ENCODE measurements at places on chromosomes 13 and 19.

GRCh38 chr13:89550938-89551337 is 1796.5 kb upstream of the MIR17HG start:
- no peak for DNase-seq
- H3K27me3 ChIP-seq, result no peaks in the 10 kb centered on the region
- no peaks in the 10 kb centered on the region for H3K4me1 ChIP-seq

DNA sequence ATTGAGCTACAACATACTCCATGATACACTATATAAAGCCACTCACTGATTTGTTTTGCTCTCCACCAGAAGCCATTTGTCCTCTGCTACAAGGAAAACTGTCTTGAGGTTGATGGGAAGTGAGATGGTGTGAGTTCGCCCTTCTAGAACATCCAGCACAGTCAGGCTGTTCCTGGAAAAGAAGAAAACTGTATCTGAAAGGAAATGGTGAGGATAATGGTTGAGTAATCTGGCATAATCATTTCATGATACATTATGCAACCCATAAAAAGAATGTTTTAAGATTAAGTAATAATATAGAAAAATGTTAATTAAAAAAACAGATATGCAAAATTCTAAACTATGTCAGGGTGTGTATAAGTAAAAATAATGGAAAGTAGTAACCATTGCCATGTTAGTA is 233.9 kb downstream of the RGCC start:
- no peak for DNase-seq
- no peak overlapping the region for H3K4me3 ChIP-seq
- peaks cover 25% of the 10 kb centered on the region for H3K36me3 ChIP-seq
- H3K27me3 ChIP-seq, result no peaks in the 10 kb centered on the region

- no peaks in the 10 kb centered on the region for H3K36me3 ChIP-seq
- no peak overlapping the region for H3K4me3 ChIP-seq
- no peaks in the 10 kb centered on the region for H3K27me3 ChIP-seq
- H3K27ac ChIP-seq, result no peak overlapping the region
- no peak for DNase-seq
- no peaks in the 10 kb centered on the region for H3K4me1 ChIP-seq
These were observed 1036.5 kb downstream of the SLITRK5 start for GRCh38 chr13:88707646-88708045.

GRCh38 chr19:39257227-39257626 is 8.6 kb upstream of the IFNL4 start:
- no peaks in the 10 kb centered on the region for H3K36me3 ChIP-seq
- H3K4me1 ChIP-seq, result no peaks in the 10 kb centered on the region
- H3K4me3 ChIP-seq, result no peak overlapping the region
- no peak overlapping the region for H3K27ac ChIP-seq
- no peaks in the 10 kb centered on the region for H3K27me3 ChIP-seq

DNA sequence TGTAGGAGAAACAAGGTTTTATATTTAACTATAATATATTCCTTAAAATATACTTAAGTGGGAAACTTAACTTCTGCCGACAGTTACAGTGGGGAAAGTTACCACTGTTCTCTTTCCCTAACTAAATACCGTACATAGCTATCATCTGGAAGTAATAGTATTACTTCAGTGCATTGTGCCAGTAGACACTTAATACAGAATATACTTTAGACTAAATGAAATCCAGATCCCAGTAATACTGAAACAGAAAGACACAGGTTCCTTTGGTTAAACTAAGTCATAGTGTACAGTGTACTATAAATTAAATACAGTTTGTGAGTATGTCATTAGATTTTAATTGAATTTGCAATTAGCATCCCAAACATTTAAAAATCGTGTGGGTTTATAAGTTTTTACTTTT is 107.5 kb downstream of the PCCA start:
- H3K36me3 ChIP-seq, result no peaks in the 10 kb centered on the region
- H3K27ac ChIP-seq, result no peak overlapping the region
- no peak overlapping the region for H3K4me3 ChIP-seq
- peaks cover 14% of the 10 kb centered on the region for H3K4me1 ChIP-seq

GRCh38 chr13:52925251-52925650 is 76.8 kb upstream of the PCDH8 start:
- H3K27me3 ChIP-seq, result no peaks in the 10 kb centered on the region
- no peak for DNase-seq
- no peaks in the 10 kb centered on the region for H3K4me1 ChIP-seq
- no peaks in the 10 kb centered on the region for H3K36me3 ChIP-seq
- no peak overlapping the region for H3K27ac ChIP-seq

DNA sequence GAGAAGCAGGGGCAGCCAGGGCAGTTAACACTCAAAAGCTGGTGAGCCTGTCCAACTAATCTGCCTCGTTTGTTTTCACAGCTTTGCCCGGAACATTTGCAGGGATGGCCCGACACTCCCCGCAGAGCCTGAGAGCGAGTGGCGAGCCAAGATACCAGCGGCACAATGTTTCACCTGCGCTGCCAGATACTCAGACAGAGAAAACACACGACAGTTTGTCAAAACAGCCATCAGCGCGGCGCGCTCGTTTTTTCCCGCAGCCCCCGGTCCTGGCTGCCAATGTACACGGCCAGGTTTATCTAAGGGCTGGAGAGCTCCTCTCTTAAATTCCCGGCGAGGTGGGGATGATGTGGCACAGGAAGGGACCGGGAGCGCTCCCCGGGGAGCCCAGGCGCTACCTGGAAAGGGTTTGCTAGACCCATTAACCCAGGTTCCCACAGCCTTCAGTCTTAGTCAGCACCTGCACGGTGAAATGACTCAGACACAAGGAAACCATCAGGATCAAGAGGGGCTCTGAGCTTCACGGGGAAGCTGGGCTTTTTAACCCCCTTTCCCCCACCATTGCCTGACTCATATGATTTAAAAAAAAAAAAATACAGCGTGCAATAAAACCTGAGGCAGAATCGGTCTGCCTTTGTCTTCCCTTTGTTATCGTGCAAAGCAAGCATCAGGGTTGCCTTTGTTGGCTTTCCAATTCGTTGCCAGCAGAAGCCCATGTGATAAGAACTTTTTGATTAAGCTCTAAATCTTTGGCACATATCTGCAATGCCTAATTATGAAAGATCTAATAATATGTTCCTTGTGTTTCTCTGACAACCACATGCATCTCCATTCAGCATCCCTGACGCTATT is 186.2 kb downstream of the EFNB2 start:
- H3K36me3 ChIP-seq, result no peaks in the 10 kb centered on the region
- DNase-seq, result no peak
- H3K27ac ChIP-seq, result no peak overlapping the region
- no peaks in the 10 kb centered on the region for H3K27me3 ChIP-seq
- no peak overlapping the region for H3K4me3 ChIP-seq

- no peaks in the 10 kb centered on the region for H3K36me3 ChIP-seq
- H3K4me3 ChIP-seq, result no peak overlapping the region
- H3K4me1 ChIP-seq, result no peaks in the 10 kb centered on the region
- DNase-seq, result no peak
- no peak overlapping the region for H3K27ac ChIP-seq
- no peaks in the 10 kb centered on the region for H3K27me3 ChIP-seq
These were observed 29.5 kb upstream of the ANKRD10 start for GRCh38 chr13:110944121-110944967.

DNA sequence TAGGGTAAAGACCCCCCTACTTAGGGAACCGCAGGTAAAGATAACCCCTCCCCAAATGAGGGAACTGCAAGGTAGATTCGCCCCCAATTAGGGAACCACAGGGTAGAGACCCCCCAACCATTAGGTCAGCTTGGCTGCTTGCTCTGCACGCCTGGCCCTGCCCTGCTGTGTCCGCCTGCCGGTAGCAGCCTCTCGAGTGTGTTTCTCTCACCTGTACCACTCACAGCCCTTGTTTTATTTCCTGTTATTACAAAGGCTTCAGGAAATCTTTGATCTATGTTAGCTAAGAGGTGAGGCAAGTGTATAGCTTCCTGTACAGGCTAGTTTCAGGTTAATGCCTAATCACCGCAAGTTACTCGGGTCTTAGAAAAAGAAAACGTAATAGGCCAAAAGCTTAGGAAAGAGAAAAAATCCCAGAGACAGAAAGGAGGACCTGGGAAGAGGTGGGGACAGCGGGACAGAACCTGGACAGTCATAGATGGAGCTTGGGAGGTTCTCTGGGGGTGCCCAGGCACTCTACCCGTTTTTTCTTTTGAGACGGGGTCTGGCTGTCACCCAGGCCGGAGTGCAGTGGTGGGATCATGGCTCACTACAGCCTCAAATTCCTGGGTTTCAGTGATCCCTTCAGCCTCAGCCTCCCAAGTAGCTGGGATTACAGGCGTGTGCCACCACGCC is 23.1 kb upstream of the EIF3G start:
- no peaks in the 10 kb centered on the region for H3K27me3 ChIP-seq
- no peak overlapping the region for H3K27ac ChIP-seq
- H3K36me3 ChIP-seq, result peaks cover 32% of the 10 kb centered on the region
- no peak for DNase-seq
- no peaks in the 10 kb centered on the region for H3K4me1 ChIP-seq

DNA sequence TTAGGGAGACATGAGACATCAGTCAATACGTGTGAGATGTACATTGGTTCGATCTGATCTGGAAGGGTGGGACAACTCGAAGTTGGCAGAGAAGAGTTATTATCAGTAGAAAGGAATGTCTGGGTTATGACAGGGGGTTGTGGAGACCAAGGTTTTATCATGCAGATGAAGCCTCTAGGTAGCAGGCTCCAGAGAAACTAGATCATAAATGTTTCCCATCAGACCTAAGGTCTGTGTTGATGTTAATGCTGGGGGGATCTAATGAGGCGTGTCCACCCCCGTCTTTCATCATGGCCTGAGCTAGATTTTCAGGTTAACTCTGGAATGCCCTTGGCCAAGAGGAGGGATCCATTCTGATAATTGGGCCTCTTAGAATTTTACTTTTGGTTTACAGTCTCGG is 187.0 kb upstream of the KL start:
- no peaks in the 10 kb centered on the region for H3K4me1 ChIP-seq
- no peaks in the 10 kb centered on the region for H3K36me3 ChIP-seq
- no peaks in the 10 kb centered on the region for H3K27me3 ChIP-seq

GRCh38 chr19:18292810-18293641 is 11.6 kb upstream of the JUND start:
- peak overlapping the region; percentile 63 for H3K4me3 ChIP-seq
- peaks cover 13% of the 10 kb centered on the region for H3K4me1 ChIP-seq
- no peaks in the 10 kb centered on the region for H3K27me3 ChIP-seq
- H3K27ac ChIP-seq, result peak overlapping the region; percentile 97

DNA sequence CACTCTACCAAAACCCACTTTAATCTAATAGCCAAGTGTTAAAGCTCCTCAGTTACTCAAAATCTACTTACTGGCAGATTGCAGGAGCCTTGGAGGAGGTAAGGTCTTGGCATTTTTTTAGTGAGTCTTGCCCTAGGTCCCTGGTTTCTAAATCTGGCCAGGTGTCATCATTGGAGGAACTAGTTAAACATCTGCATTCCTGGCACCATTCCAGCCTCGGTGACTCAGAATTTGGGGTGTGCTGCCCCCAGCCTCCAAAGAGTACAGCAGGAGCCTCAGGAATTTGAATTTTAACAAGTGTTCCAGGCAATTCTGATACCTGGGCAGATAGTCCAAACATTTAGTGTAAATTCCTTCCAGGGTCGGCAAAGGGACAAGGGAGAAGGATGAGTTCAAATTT is 37.4 kb downstream of the KLF5 start:
- H3K27me3 ChIP-seq, result no peaks in the 10 kb centered on the region
- H3K36me3 ChIP-seq, result no peaks in the 10 kb centered on the region
- no peak for DNase-seq

DNA sequence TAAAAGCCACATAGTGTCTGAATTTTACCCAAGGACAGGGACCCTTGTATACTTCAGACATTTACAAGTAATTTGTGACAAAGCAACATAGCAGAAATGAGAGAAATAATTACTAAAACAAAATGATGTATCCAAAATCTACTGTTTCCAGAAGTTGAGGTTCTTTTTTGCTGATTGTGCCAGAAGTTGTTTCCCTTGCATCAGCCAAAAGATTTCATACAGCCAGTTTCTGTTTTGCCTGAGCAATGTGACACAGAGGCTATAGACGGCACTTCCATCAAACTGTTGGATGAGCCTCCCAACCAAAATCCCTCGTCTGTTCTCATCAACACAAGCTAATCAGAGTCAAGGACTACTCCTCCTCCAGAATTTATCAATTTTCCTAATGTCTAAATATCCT is 913.2 kb upstream of the GPC6 start:
- no peak overlapping the region for H3K27ac ChIP-seq
- no peaks in the 10 kb centered on the region for H3K27me3 ChIP-seq
- no peaks in the 10 kb centered on the region for H3K4me1 ChIP-seq
- H3K4me3 ChIP-seq, result no peak overlapping the region

- H3K27ac ChIP-seq, result no peak overlapping the region
- H3K4me1 ChIP-seq, result no peaks in the 10 kb centered on the region
- no peak for DNase-seq
- H3K4me3 ChIP-seq, result no peak overlapping the region
These were observed 15.4 kb upstream of the SBNO2 start for GRCh38 chr19:1189419-1189818.

GRCh38 chr13:42992764-42993122 is 702 bp upstream of the EPSTI1 start:
- no peaks in the 10 kb centered on the region for H3K27me3 ChIP-seq
- peak overlapping the region; percentile 76 for H3K4me3 ChIP-seq
- no peak for DNase-seq
- no peaks in the 10 kb centered on the region for H3K4me1 ChIP-seq
- no peaks in the 10 kb centered on the region for H3K36me3 ChIP-seq

DNA sequence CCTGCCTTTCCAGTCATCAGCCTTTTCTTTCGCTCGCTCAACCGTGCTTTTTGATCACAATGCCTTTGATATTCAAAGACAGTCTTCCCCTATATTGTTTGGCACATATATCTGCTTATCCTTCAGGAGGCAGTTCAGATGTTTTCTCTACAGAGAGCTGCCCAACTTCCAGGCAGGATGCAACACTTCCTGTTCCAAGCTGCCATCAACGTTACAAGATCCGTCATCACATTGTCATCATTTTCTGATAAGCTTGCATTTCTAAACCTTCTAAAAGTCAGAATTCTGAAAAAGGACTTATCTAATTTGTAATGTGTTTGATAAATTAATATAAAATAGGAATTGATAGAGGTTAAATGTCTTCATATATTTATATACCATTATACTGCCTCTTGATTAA is 574.2 kb downstream of the TBC1D4 start:
- no peaks in the 10 kb centered on the region for H3K4me1 ChIP-seq
- no peaks in the 10 kb centered on the region for H3K27me3 ChIP-seq
- no peak for DNase-seq
- H3K4me3 ChIP-seq, result no peak overlapping the region
